NCI-H774 (cell line): ENCODE measurements at places on chromosomes 6 and 20.

DNA sequence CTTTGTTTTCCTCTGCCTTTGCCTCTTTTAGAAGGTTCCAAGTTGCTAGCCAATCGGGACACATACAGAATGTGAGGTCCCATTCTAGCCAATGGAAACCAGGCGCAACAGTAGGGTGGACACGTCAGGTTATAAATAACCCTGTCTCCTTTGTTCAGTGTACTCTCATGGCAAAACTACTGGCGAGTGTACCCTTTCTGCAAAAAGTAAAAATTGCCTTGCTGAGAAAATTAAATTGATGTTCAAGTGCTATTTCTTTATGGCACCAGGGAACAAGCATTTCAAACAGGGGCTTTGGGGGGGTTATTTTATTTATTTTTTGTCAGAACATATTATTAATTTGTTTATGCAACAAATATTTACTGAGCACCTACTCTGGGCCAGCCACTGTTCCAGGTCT lies 123.6 kb upstream of the SRSF6 start:
- no peak for DNase-seq

- no peak for DNase-seq
Observed at GRCh38 chr20:1810926-1811620, 84.1 kb upstream of the SIRPA start.

GRCh38 chr6:102736941-102737368 lies 1343.4 kb downstream of the GRIK2 start:
- no peak for DNase-seq

- no peak for DNase-seq
Observed at GRCh38 chr6:45378334-45378926, 696 bp upstream of the SUPT3H start.

DNA sequence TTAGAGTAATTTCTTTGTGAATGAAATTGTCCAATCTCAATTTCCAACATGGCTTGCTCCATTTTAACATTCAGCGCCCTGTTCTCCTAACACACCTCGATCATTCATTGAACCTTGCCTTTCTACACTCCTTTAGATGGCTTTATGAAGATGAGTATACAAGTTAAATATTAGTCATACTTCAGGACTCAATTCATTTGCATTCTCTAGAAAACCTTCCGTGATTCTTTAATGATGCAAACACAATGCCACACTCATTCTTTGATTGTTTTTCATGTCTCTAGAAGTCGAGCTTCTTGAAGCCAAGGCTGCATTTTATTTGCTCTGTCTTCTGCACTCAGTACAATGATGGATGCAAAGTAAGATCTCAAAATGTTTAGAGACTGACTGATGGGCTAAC lies 641.2 kb downstream of the DOK5 start:
- no peak for DNase-seq

DNA sequence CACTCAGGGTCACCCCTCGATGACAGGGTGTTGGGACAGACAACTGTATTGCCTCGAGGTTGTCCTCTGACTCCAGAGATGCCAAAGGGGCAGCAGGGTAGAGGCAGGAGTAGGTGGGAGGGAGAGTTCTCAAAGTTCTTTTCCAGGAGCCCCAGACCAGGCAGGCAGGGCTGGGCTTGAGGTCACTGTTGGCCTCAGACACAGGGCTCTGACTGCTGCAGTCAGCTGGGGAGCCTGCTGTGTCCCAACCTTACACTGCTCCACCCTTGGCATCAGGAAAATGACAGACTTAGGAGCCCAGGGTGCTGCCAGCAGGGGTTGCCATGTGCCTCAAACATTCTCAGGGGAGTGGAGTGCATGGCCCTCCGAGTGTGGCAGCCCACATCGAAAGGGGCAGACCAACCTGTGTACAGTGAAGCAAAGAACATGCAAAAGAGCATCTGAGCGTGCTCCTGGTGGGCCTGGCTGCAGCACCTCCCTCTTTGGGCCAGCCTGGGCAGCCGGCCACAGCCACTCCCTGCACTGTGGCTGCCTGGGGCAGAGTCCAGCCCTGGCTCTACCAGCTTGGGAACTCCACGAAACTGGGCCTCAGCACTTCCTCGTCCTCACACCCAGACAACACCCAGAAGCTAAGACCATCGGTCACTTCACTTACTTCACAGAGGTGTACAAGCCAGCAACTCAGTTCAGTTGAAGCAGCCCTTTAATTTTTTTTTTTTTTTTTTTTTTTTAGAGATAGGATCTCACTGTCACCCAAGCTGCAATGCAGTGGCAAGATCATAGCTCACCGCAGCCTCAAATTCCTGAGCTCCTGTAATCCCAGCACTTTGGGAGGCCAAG lies 24.0 kb downstream of the C6orf132 start:
- peak; percentile 17 for DNase-seq

DNA sequence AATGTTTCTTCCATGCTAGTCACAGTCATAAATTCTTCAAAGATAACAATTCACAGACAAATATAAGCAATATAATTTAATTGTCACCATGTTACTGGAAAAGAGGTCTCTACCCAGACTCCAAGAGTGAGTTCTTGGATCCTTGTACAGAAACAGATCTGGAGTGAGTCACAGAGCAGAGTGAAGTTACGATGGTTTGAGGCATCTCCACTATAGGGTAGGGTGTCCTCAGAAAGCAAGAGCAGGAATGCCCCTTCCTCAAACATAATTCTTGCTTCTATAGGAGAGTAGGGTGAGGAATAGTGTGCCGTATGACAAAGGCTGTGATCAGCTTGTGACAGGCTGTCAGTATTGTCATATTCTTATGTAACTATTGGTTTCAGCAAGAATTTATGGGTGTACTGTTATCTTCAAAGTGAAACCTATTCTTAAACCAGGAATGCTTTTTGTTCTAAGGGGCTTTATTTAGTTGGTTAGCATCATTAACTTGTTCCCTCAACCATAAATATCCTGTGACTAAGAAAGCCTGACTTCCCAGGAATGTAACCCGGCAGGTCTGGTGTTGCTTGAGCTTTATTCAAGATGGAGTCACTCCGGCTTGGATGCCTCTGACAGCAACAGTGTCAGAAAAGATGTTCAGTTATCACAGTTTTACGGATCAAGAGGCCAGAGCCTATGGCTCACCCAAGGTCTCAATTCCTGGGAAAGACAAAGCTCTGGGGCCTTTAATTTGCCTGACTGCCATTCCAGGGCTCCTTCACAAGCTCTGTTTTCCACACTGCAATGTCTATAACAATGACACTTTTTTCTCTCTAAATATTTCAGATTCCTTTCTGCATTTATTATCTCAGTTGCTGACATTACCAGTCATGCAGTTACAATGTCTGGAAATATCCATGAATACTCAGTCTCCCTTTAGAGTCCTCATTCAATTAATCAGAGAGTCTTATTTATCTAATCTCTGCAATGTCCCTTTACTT lies 298.6 kb downstream of the C6orf118 start:
- no peak for DNase-seq

DNA sequence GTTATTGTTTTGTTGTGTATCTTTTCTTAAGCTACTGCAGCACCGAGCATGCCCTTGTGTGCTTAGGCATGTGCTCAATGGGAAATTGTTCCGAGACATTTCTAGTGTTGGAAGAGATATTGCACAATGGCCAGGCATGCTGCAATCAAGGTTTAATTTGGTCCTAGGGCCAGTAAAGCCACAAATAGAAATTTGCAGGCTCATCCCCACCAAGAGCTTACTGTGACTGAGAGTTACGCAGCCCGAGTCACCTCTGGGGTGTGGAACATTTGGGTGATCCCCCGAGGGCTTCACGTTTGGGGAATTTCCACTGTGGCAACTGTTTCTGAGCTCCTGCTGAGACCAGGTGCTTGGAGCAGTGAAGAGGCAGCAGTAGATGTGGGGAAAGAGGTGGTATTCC lies 65.8 kb downstream of the ADTRP start:
- no peak for DNase-seq

DNA sequence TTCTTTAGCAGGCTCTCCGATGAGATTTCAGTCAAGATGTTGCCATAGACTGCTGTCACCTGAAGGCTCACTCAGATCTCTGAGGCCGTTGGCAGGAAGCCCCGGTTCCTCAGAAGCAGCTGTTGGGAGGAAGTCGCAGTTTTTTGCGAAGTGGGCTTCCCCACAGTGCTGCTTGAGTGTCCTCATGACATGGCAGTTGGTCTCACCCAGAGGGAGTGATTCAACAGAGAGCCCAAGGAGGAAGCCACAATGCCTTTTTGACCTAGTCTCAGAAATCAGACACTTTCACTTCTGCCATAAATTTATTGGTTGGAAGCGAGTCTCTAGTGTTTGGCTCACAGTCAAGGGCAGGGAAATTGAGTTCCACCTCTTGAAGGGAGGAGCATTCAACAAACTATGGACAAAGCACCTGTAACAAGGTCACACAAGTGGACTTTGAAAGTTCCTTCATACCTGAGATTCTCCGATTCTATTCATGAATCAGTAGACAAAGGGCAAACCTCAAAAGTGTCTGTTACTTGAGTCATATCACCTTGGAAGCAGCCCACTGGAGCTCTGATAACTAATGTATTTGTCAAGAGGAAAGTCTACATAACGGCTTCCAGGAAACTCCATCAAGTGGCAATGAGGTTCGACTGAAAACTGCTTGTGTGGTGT lies 208.3 kb downstream of the TASP1 start:
- DNase-seq: no peak

- DNase-seq: no peak
Observed at GRCh38 chr6:82712826-82713225, 349.2 kb downstream of the TPBG start.

GRCh38 chr6:3518356-3519190 lies 61.7 kb upstream of the SLC22A23 start:
- no peak for DNase-seq

- no peak for DNase-seq
Observed at GRCh38 chr20:12023194-12023795, 105.6 kb downstream of the BTBD3 start.

DNA sequence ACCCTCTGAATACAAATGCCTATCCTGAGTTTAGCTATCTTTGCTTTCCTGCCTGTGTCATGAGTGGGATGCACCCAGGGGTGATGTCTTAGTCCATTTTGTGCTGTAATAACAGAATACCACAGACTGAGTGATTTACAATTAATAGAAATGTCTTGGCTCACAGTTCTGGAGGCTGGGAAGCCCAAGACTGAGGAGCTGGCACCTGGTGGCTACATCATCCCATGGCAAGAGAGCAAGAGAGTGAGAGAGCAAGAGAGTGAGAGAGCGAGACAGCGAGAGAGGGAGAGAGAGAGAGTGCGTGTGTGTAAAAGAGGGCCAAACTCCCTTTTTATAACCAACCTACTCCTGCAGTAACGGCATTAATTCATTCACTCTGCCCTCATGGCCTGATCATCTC lies 76.8 kb downstream of the PRDM1 start:
- no peak for DNase-seq

DNA sequence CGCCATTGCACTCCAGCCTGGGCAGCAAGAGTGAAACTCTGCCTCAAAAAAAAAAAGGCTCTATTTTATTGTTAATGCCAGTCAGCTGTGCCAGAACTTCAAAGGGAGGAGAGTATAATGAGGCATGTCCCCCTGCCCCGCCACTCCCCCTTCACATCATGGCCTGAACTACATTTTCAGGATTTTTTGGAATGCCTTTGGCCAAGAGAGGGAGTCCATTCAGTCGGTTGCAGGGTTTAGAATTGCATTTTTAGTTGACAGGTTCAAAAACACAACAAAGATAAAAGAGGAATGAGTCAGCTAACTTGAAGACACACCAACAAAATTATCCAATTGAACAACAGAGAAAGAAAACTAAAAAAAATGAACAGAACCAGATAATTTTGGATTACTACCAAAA lies 59.1 kb downstream of the CEP43 start:
- no peak for DNase-seq

DNA sequence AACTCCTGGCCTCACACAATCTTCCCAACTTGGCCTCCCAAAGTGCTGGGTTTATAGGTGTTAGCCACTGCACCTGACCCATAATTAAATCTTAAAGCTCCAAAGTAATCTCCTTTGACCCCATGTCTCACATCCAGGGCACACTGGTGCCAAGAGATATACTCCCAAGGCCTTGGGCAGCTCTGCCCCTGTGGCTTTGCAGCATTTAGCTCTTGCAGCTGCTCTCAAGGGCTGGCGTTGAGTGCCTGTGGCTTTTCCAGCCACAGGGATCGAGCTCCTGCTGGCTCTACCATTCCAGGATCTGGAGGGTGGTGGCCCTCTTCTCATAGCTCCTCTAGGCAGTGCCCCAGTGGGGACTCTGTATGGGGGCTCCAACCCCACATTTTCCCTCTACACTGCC lies 49.3 kb upstream of the CD2AP start:
- DNase-seq: no peak

GRCh38 chr20:4673371-4674001 lies 48.2 kb upstream of the PRND start:
- DNase-seq: no peak

- no peak for DNase-seq
Observed at GRCh38 chr6:112481211-112481610, 134.1 kb downstream of the RFPL4B start.
